ENCODE measurements at places on chromosomes 2 and 18. TPM values are rescaled to one million over a fixed set of nuclear protein-coding genes. Genes with fewer than 3 reads are reported as not detected.

Gene LTBP1
- polyA plus RNA-seq = 86.2 TPM

DNA sequence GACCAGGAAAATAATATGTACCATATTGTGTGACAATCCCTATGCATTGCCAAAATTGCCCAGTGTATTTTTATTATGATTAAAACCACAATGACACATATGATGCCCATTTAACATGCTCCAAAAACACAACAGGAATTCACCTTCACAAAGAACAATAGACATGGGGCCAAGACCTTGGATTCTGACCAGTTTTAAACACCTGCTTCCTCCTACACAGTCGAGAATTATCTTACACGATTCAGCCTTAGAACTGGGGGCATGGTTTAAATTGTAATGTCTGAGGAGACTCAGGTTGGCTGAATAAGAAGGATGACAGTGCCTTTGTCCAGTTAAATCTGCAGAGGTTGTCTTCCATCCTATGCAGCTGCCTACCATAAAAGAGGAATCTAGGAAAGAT is 212.7 kb downstream of the PLCL1 start:
- no peak for DNase-seq

DNA sequence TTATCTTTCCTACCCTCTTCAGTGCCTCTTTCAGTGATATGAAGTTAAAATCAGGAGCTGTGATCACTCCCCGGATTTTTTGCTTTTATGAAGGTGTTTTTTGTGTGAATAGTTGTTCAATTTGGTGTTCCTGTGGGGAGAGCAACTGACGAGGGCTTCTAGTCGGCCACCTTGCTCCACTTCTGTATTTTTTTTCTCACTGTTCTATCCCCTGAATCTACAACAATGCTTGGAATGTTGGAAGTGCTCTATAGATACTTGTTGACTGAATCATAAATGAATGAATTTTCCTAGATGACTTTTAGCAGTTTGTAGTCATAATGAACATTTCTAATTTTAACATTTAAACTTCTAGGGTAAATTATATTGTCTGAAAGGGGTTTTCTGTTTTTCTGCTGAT is 247.3 kb downstream of the ZNF385B start:
- DNase-seq = no peak

DNA sequence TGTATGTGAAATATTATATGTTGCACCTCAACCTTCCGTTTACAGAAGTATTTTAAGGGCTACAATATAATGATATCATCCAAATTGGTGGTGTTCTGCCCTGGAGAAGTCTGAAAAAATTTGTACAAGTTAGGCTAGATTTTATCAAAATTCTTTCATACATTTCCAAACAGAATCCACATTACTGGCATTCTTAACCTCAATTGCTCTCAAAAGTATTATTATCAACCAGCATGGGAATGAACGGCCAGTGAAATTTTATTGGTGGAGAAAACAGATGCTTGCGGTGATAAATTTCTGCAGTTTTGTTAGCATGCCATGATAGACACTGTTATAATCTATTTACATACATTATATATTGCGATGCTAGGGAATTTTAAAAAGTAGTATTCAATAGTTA is 88.3 kb upstream of the TFPI start:
- no peak for DNase-seq

DNA sequence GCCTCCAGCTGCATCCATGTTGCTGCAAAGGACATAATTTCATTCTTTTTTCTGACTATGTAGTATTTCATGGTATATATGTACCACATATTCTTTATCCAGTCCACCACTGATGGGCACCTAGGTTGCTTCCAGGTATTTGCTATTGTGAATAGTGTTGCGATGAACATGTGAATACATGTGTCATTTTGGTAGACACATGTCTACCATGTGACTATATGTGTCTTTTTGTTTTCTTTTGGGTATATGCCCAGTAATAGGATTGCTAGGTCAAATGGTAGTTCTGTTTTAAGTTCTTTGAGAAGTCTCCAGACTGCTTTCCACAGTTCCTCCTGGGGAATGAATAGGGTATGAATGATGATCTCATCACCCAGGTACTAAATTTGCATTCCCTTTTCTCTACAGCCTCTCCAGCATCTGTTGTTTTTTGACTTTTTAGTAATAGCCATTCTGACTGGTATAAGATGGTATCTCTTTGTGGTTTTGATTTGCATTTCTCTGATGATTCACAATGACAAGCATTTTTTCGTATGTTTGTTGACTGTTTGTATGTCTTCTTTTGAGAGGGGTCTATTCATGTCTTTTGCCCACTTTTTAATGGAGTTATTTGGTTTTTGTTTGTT is 35.6 kb upstream of the FEZ2 start:
- DNase-seq = no peak
